ENCODE measurements at places on chromosomes 13 and 19.

DNA sequence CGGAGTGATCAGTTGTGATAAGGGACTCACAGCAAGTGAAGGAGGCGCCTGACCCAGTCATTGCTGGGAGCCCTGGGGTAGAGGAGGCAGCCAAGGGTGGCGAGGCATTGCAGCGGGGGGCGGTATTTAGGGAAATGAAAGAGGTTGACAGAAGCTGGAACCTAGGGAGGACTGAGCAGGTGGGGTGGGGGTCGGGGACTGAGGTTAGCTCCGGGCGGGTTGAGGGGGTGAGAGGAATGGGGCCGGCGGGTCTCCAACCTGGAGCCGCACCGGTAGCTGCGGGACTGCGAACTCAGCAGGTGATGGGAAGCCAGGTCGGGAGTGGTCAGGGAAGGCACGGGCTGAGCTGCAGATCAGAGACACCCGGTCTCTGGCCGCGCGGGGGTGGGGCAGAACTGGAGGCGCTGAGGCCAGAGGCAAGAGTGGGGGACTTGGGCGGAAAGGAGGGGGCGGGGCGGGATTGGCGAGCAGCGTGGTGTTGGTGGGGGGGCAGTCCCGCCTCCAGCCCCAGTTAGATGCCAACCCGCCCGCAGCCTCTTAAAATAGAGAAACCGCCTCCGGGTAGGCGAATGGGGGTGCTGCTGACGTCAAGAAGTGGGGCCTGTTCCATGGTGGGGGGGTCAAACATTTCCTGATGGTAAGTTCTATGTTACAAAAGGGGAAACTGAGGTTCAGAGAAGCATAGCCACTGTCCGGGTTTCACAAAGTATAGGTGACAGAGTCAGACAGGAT is 1.5 kb downstream of the MAST3 start:
- no peak for DNase-seq

DNA sequence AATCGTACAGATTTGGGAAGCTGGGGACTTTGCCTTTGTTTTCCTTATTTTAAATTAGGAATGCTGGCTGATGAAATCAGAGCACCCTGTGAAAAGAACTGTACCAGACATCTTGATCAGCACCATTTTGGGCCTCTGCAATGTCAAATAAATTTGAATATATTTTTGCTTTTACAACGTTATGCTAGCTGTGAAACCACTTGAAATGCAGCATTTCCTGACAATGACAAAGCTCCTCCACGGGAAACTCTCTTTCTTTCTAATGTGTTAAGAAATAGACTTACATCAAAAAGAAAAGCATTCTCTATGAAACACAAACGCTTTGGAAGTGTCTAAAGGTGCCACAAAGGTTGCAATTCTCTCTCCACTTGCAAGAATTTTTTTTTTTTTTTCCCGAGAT is 47.1 kb upstream of the MAP3K10 start:
- no peak for DNase-seq

GRCh38 chr13:51781246-51782022 is 22.5 kb downstream of the DHRS12 start:
- no peak for DNase-seq

DNA sequence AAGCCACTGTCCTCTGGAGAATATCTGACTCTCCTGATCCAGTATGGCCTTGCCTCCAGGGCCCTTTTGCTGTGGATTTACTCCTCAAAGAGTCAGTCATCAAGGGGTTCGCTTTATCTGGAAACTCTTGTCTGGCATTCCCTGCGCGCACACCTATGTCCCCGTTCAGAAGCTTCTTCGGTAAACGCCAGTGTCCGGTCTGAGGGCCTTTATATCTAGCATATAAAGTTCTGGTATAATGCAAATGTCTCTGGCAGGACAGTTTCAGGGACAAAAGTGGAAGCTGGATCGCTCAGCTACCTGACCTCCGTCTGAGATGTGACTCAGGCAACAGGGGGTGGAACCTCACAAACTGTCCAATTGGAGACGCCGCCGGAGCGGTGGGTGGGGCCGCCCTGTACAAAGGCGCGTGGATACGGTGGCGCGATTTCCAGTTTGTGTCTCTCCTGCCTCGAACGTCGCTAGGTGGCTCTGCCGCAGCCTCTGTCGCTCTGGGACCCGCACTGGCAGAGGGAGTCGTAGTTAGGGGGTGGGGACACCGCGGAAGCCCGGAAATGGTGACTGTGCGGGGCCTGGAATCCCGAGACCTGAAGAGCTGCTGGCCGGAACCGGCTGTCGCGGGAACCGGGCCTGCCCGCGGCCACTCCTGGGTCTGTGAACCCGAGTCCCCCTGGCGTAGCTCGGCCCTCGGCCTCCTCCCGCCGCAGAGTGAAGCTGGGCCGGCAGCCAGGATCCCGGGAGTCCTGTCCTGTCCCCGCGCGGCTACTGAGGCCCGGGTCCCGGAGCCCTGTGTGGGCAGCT is 10.6 kb upstream of the ZNF709 start:
- DNase-seq: peak; percentile 86

GRCh38 chr19:48967346-48968178 is 2.5 kb downstream of the FTL start:
- no peak for DNase-seq

GRCh38 chr13:36282821-36283432 is 14.7 kb downstream of the CCDC169 start:
- DNase-seq: no peak

- DNase-seq: no peak
Observed at GRCh38 chr13:97327086-97327485, 105.0 kb downstream of the MBNL2 start.

DNA sequence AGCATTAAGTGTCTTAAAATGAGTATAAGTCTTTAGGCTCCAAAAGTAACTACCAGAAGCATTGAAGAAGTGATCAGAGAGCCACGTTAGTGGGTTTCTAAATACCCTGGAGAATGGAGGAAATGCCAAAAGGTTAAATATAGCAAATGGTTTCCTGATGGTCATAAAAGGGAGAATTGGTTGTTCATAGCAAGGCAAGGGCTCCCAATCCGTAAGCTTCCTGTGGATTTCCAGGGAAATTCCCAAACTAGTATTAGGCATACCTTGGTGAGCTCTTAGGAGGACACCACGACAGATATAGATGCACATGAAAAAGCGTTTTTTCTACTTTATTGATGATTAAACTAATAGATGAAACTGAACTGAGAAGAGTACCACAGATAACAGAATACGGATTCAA is 410.9 kb downstream of the FOXO1 start:
- no peak for DNase-seq

- no peak for DNase-seq
Observed at GRCh38 chr19:28509079-28509895, 703.7 kb downstream of the UQCRFS1 start.

- DNase-seq: no peak
Observed at GRCh38 chr19:40178756-40179155, 12.5 kb upstream of the MAP3K10 start.

- no peak for DNase-seq
Observed at GRCh38 chr13:29883941-29884518, 33.6 kb upstream of the UBL3 start.

DNA sequence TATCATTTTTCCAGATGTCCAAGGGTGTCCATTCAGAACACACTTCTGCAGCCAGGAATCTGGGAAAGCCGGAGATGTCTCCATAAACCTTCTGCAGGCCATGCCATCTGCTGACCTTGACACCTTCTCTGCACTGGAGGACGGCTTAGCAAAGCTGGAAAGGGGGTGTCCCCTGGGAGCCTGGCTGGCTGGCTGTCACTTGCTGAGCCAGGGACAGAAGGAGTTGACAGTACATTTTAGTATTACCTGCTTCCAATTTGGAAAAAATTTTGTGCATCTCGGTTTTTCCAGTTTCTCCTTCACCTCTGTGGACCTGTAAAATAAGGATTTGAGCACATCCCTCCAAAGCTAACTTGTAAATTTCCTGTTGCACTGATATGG is 8.1 kb upstream of the CHST8 start:
- no peak for DNase-seq

- DNase-seq: no peak
Observed at GRCh38 chr13:49890376-49890775, 45.8 kb downstream of the SPRYD7 start.

GRCh38 chr19:20422216-20423205 is 143.1 kb downstream of the ZNF737 start:
- no peak for DNase-seq

DNA sequence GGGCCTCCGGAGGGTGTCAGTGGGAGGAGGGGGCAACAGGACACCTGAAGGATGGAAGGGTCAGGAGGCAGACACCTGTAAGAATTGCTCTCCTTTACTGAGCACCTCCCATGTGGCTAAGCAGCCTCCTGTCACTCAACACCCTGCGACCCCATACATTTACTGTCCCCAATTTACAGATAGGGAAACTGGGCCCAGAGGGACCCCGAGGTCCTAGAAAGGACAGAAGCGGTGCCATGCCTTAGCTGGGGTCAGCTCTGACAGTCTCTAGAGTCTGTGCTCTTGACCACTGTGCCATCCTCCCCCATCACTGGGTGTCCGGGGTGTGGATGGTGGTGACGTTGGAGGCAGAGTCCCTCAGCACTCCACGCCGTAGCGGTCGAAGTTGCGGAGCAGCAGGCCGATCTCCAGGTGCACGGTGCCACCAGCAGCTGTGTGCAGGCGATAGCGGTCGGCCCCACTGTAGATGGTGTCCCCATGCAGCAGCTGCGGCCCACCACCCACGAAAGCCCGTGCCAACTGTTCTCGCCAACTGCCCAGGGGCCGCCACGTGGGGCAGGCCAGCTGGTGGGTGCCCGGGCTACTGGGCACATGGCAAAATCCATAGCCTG is 726 bp upstream of the TGFB1 start:
- DNase-seq: no peak

DNA sequence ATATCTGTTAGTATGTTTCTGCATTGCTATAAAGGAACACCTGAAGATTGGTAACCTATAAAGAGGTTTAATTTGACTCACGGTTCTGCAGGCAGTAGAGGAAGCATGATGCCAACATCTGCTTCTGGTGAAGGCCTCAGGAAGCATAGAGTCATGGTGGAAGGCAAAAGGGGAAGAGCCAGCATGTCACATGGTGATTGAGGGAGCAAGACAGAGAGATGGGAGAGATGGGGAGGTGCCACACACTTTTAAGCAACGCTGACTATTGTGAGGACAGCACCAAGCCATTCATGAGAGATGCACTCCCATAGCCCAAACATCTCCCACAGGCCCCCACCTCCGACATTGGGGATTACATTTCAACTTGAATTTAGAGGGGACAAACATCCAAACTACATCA is 32.8 kb downstream of the COG6 start:
- DNase-seq: no peak

- no peak for DNase-seq
Observed at GRCh38 chr19:28990522-28990921, 222.4 kb downstream of the UQCRFS1 start.

- DNase-seq: no peak
Observed at GRCh38 chr19:28516415-28516872, 696.5 kb downstream of the UQCRFS1 start.

DNA sequence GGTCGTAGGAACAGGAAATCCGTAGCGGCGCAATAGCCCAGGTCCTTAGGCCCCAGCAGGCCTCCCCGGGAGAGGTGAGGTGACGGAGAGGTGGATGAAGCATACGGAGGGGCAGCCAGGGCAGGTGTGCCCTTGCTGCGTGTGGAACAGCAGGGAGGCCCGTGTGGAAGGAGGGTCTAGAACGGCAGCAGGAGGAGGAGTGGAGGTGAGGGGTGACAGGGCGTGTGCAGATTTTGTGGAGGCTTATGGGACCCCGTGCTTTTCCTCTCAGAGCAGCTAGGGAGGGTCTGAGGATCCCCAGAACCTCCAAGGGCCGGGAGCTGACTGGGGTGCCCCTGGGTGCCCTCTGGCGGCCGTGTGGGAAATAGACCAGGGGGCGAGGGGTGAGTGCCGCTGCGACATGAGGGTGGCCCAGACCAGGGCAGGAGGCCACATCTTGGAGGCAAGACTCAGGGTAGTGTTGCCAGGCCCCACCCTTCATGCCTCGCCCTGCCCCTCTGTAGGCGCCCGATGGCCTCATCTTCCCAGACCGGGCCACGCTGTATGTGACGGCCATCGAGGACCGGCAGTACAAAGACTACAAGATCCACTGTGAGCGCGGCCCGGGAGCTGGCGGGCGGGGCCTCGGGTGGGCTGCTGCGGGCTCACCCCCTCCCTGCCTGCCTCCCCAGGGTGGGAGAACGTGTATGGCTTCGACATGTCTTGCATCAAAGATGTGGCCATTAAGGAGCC is 5.0 kb upstream of the ADM5 start:
- no peak for DNase-seq

DNA sequence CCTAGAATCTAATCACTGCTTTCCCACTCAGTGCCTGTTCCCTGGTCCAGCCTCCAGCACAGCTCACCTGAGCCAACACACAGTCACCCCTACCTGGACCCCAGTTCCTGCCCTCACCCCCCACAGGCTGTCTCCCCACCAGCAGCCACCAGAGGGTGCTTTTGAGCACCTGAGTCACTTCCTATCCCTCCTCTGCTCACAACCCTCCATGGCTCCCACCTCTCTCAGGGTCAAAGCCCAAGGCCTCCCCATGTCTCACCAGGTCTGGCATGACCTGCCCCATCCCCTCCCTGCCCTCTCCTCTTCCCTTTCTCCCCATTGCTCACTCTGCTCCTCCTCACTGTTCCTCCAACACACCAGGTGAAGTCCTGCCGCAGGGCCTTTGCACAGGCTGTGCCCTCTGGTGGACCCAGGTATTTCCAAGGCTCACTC is 7.1 kb upstream of the DPP9 start:
- no peak for DNase-seq

- DNase-seq: no peak
Observed at GRCh38 chr19:41928754-41929535, 696 bp upstream of the ERFL start.

Data from stimulated activated CD8-positive, alpha-beta memory T cell treated with anti-CD3 and anti-CD28 coated beads, Interleukin-2, amount 100 ng/mL, for 1 hour (primary cell).